ENCODE measurements at places on chromosomes 7 and 10. TPM values are rescaled to one million over a fixed set of nuclear protein-coding genes. Genes with fewer than 3 reads are reported as not detected.

LIPF gene
- total RNA-seq, result not detected

TEX36 gene
- not detected for total RNA-seq

NUTM2D gene
- 1.5 TPM for total RNA-seq

CTAGE15 gene
- 0.57 TPM for total RNA-seq

INA gene
- total RNA-seq, result not detected

TBXAS1 gene
- total RNA-seq, result 11.8 TPM

DNA sequence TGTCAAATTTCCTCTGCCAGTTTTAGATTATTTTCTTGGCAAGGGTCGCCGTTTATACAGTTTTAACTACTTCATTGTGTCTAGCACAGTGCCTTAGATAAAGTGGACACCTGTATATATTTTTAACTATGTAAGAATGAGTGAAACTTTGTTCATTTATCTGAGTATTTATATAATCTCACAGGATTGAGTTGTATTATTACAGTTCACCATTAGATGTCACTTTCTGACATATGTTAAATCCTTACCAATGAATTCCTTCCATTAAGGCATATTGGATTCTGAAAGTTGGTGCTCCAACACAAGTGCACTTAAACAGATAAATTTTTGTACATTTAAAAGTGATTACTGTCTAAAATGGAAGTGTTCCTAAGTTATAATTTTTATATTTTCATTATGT is 43.0 kb downstream of the ZMYND11 start:
- no peak for DNase-seq

- no peak for DNase-seq
Observed at GRCh38 chr7:41942468-41943093, 239.7 kb upstream of the INHBA start.

- no peak for DNase-seq
Observed at GRCh38 chr10:14063531-14064285, 267.0 kb downstream of the FRMD4A start.

- no peak for DNase-seq
Observed at GRCh38 chr10:131792809-131793208, 108.0 kb upstream of the PPP2R2D start.

DNA sequence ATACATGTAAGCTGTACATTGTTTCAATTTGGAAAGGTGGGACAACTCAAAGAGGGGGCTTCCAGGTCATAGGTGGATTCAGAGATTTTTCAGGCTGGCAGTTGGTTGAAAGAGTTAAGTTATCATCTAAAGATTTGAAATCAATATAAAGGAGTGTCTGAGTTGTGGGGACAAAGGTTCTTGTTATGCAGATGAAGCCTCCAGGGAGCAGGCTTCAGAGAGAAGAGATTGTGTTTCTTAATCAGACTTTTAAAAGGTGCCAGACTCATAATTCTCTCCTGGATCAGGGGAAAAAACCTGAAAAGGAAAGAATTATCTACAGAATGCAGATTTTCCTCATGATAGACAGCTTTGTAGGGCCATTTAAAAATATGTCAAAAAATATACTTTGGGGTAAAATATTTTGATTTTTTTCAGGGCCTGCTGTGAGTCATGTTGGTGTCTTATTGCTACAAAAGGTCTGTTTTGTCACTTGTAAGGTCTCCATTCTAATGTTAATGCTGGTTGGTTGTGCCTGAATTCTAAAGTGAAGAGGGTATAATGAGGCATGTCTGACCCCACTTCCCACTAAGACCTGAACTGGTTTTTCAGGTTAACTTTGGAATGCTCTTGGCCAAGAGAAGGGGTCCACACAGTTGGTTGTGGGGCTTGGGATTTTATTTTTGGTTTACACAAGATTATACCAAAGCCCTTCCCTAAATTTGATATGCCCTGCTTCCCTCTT is 52.7 kb upstream of the PRSS1 start:
- no peak for DNase-seq

GRCh38 chr10:16652154-16652553 is 130.5 kb upstream of the C1QL3 start:
- DNase-seq, result no peak

DNA sequence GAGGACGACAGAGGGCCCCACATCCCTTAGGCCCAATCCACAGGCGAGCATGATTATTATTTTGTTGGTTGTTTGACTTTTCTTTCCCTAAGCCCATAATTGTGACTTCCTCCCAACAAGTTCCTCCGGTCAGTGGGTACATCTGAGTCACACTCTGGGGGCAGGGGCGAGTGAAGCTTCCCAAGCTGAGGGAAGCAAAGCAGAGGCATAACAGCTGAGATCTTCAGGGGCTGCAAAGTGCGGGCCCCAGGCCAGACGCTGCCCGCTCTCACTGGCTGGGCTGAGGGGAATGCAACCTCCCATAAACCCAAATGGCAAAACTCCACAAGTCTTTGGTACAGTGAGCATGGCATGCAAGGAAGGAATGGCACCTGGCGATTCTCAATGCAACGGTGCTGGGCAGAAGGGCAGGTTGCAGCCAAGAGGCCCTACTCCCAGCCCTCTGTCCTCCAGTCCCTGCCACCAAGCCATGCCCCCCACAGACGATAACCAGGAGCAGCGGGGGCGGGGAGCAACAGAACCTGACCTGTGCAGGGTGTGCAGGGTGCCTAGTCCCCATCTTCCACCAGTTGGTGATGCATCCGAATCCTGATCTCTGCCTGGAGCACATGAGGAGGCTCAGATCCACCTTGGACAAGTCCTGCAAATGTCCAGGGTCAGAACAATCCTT is 25.3 kb downstream of the TNS3 start:
- no peak for DNase-seq

DNA sequence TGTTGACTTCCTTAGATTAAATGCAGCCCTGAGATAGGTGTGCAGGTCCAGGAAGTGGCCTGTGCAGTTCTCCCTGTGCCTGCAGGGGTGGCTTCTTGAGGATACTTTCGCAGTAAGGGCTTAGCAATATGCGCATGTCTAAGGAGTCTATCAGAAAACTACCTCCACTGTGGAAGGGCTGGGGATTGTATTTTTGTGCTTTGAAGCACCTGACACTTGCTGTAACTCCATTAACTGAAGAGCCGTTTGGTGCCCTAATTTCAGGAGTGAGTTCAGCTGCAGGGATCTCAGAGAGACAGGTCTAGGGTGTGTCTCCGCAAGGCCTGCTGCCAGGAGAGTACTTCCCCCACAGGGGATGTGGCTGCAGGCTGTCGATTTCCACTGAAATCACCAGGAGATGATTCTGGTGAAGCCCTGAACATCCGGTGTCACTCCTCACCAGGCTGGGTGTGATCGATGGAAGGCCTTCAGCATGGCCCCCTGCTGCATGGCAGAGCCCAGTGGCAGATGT is 35.5 kb downstream of the IKZF1 start:
- peak; percentile 76 for DNase-seq

GRCh38 chr10:3225561-3225960 is 53.0 kb upstream of the PITRM1 start:
- DNase-seq, result no peak

DNA sequence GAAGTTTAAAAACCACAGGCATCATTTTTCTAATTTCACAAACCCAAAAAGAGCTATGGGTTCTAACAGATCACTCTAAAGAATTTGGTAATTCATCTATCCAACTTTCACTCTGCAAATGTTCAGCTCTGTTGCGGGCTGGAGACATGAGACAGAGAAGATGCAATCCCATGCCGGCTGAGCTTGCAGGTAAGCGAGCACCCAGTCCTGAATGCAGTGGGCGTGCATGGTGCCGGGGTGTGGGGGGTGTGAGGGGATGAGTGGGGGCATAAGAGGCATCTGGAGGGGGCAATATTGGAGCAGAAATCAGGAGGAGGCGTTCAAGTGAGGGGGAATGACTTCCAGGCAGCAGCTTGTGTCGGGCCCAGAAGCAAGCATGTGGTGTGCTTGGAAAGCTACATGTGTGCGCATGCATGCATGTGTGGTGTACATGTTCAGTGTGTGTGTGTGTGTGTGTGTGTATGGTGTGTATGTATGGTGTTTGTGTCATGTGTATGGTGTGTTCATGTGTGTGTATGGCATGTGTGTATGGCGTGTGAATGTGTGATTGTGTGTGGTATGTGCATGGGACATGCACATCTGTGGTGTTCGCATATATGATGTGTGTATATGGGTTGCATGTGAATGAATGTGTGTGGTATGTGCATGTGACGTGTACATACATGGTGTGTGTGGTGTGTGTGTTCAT is 172.9 kb downstream of the PRKCQ start:
- no peak for DNase-seq

DNA sequence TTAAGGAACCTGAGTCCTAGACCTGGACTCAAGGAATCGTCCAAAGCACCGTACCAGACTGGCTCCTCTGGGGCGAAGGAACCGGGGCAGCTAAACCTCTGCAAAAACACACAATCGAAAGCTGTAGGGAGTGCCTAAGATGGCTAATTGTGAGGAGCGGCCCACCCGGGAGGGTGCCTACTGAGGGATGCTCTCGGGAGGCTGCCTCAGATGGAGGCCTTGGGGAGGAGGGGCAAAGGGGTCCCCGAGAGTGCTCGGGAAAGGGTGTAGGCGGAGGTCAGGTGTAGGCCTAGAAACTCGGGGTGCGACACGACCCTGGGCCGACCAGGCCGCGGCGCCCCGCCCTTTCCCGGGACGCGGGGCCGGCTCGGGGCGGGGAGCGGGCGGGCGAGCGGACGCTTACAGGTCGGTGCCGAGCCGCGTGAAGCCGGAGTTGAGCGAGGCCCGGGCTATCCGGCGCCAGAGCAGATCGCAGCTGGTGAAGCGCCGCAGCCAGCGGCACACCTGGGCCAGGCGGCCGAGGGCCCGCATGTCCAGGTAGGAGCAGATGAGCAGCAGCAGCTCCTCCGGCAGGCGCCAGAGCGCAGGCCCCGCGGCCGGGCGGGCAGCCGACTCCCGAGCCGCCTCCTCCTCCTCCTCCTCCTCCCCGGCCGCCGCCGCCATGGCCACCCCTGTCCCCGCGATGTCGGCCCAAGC is 844 bp downstream of the FBXW4 start:
- peak; percentile 64 for DNase-seq

DNA sequence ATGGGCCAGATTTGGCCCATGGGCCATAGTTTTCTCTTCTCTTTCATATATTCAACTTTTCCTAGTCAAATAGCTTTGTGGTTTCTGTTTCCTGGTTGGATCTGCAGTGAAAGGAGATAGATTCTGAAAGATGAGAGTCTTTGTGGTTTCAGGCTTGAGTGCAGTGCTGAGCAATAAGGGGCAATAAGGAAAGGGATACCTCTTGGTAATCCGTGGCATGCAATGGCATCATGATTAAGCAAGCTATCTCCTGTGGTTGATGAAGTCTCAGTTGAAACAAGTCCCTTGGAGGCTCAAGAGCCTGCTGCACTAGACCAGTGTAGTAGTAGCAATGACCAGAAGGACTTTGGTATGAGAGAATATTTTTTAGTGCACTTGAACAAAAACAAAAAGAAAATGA is 187.7 kb upstream of the CNTNAP2 start:
- DNase-seq, result no peak

DNA sequence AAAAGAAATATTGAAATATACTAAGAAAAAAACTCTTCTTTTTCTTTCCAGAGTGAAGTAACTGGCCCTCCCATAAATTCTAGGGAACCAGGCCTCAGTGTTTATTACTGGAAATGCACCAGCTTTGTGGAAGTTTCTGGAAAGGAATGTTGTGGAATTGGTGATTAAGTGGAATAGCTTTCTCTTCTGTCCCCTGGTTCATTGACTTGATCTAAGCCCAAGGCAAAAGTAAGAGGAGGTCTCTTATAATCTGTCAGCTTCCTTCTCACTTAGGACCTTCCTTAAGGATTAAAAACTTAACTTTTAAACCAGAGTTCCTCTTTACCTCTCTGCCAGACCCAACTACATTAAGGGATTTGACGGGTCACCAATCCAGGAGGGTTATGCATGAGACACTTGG is 266.2 kb downstream of the SLC25A13 start:
- DNase-seq, result no peak

DNA sequence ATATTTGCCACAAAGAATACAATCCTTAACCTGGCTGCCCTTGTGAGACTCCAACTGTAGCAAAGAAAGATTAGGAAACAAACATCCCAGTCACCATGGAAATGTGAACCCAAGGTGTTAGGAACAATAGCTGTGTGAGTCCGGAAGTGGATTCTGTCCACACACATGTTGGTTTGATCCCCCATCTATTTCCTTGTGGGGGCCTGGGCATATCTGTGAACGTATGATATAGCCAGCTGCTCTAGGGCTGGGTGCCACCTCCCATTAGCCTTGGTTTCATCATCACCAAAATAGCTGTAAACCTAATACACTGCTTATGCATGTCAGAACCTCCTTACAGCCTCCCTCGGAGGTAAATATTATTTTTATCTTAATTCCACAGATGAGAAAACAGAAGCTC is 26.4 kb downstream of the GRK5 start:
- no peak for DNase-seq

DNA sequence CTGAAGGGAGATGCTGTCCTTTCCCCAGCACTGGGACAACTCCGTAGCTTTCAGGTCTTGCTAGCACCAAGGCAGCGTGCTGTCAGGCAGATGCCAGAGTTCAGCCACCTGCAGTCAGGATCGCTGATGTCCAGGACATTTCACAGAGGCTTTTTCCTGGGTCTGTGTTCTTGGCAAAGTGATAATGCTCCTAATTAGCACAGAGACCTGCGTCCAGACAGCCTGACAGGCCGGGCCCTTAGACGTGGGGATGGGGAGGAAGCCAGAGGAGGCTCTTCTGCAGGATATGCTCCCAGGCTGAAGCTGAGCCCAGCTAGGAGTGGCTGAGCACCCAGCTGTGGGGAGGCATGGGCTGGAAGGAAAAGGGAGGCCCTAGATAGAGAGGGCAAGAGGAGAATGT is 82.5 kb upstream of the TBX20 start:
- no peak for DNase-seq
